ENCODE measurements at places on chromosomes 5 and 9. TPM values are rescaled to one million over a fixed set of nuclear protein-coding genes. Genes with fewer than 3 reads are reported as not detected.
A peak's percentile ranks its signal among the peaks of the same experiment; 100 is the strongest.

- H3K4me1 ChIP-seq: no peaks in the 10 kb centered on the region
- H3K27ac ChIP-seq: no peak overlapping the region
- no peaks in the 10 kb centered on the region for H3K27me3 ChIP-seq
- no peak overlapping the region for H3K4me3 ChIP-seq
- H3K36me3 ChIP-seq: no peaks in the 10 kb centered on the region
Measured at GRCh38 chr9:90906316-90907055, 104.9 kb downstream of the SYK start.

- H3K36me3 ChIP-seq: no peaks in the 10 kb centered on the region
- H3K4me1 ChIP-seq: no peaks in the 10 kb centered on the region
- H3K27me3 ChIP-seq: no peaks in the 10 kb centered on the region
- H3K27ac ChIP-seq: no peak overlapping the region
- H3K4me3 ChIP-seq: no peak overlapping the region
- DNase-seq: peak; percentile 19
Measured at GRCh38 chr9:37542895-37543294, 33.3 kb downstream of the FBXO10 start.

DNA sequence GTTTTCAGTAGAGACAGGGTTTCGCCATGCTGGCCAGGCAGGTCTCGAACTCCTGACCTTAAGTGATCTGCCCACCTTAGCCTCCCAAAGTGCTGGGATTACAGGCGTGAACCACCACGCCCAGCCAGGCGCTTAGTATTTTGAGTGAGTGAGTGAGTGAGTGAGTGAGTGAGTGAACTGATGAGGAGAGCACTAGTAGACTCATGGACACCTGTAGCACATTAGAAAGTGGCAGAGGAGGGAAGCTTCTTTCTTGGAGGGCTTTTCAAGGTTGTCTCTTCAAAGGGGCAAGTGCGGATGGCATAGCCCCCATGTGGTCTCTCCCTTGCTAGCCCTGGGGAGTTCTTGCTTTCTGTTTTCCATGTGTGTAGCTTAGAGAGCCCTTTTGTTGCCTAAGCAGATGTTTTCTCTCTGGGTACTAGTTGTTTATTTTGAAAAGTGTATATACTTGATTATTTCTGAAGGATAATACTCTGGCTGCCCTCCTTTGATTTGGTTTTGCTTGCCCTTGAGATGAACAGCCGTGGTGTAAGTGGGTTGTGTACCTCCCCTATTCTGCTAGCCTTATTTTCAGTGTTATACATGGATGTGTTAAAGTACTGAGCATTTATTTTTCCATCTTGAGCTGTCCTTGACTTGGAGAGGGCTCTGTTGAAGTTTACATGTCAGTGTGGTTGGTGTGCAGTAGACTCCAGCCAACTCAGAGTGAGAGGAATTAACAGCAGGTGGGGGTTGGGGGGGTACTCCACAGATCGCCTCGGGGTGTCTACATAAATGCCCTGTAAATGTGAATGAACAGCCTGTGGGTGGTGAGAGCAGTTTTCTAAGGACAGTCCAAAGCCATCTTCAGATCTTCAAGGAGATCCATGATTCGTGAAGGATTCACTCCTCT, 35.5 kb downstream of the PRRC2B start:
- H3K36me3 ChIP-seq: peaks cover 26% of the 10 kb centered on the region
- DNase-seq: no peak
- peaks cover 23% of the 10 kb centered on the region for H3K4me1 ChIP-seq

DNA sequence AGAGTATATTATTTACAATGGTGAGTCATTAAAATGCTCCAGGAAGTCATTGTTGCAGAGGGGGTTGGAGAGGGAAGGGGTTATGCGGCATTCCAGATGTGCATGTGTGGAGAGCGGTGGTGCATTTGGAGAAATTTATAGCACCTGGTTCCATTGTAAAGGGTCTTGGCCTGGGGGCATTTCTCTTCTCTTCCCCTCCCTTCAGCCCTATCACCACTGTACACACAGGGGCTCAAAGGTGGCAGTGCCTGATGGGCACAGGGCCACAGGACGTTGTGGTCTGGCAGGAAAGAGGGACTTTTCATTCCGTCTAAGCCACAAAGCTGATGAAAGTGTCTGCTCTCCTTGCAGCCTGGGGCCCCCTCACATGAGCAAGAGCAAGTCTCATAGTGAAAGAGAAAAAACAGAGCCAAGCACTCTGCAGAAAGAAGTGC, 442.4 kb upstream of the ZNF462 start:
- H3K27ac ChIP-seq: no peak overlapping the region
- no peaks in the 10 kb centered on the region for H3K4me1 ChIP-seq
- no peak overlapping the region for H3K4me3 ChIP-seq
- no peak for DNase-seq
- H3K36me3 ChIP-seq: no peaks in the 10 kb centered on the region

DNA sequence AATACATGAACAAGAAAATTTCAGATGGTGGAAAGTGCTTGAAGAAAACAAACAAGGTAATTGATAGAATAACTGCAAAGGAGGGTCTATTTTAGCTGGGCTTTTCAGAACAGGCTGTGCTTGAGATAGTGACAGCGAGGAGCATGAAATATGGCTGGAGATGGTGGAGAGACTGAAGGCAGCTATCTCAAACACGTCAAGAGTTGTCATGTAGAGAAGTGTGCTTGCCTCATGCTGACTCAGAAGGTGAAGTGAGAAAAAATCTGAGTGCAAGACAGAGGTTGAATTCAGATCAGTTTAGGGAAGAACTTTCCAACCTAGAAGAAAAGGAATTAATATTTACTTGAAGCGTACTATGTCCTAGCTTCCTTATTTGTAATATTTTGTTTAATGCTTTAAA, 115.5 kb upstream of the RANBP3L start:
- DNase-seq: no peak
- H3K4me1 ChIP-seq: no peaks in the 10 kb centered on the region
- no peak overlapping the region for H3K4me3 ChIP-seq
- no peaks in the 10 kb centered on the region for H3K27me3 ChIP-seq

DNA sequence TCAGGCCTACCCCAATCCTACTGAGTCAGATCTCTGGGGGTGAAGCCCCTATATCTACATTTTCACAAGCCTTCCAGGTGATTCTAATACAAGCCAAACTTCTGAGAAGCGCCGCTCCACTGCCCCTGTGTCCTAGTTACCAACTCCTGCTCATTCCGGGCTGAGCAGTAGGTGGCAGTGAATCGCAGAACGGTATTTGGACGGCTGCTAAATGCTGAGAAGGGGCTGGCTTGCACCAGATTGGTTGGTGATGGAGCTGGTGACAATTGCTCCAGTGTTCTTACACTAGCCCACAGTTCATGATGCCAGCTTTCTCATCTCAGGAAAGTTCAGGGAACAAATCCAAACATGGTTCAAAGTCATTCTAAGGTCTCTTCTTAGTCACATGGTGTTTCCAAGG, 31.1 kb upstream of the FGF1 start:
- peaks cover 9% of the 10 kb centered on the region for H3K4me1 ChIP-seq

GRCh38 chr9:89619424-89620138, 14.8 kb downstream of the GADD45G start:
- no peak overlapping the region for H3K4me3 ChIP-seq
- no peak overlapping the region for H3K27ac ChIP-seq
- no peak for DNase-seq

DNA sequence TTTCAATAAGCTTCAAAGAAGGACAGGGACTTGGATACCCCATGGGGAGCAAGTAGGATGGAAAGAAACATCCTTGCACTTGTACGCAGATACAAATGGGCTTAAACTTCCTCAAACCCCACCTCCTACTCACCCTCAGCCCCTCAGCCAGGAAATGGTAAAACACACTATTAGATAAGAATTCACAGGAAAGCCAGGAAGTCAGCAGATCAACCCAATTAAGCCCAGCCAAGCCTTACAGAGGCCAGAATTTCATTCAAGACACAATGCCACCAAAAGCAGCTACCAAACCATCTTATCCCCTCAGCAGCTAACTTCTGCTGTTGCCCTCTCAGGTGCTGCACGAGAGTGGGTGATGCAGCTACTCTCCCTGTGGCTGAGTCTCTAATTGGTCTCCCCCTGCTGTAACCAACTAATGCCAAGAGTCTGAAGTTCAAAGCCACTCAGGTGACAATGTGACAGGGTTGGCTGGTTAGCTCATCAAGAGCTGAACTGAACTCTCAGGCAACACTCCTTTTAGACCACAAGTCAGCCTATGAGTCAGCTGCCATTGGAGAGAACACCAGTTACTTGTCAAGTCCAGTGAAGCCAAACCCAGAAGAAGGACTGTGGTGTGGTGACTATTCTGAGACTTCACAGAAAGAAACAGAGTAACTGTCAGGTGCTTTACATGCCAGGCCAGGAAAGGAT, 201.9 kb downstream of the ZNF608 start:
- no peak overlapping the region for H3K27ac ChIP-seq
- H3K36me3 ChIP-seq: no peaks in the 10 kb centered on the region
- DNase-seq: no peak
- H3K4me1 ChIP-seq: no peaks in the 10 kb centered on the region
- H3K4me3 ChIP-seq: no peak overlapping the region
- H3K27me3 ChIP-seq: no peaks in the 10 kb centered on the region

GRCh38 chr5:142492781-142493281, 168.0 kb upstream of the SPRY4 start:
- H3K4me1 ChIP-seq: peaks cover 10% of the 10 kb centered on the region
- H3K27me3 ChIP-seq: no peaks in the 10 kb centered on the region
- H3K36me3 ChIP-seq: no peaks in the 10 kb centered on the region
- H3K4me3 ChIP-seq: no peak overlapping the region
- DNase-seq: no peak

DNA sequence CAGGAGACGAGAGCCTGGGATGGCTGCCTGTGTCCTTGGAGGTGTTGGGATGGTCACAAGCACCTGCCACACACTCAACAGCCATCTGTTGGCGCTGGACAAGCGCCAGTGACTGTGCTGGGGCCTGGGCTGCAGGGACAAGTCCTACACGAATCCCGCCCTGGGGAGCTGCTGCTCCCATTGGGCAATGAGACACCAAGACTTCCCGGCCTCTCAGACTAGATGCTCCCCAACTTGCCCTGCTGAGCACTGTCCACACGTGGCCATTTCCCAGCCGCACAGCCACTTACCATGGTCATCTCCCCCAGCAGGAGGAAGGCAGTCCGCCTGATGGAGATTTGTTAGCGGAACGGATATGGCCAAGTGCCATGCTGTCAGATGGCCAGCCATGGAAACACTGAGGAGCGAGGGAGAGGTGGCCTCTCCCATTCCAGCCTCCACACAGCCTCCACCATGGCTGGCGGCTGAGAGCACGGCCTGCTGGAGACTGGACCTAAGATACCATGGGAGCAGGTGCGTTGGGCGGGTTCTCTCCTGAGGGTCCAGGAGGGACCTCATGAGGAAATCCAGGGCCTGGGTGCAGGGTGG, 43.9 kb downstream of the PRRT1B start:
- no peak overlapping the region for H3K4me3 ChIP-seq
- H3K36me3 ChIP-seq: peaks cover 65% of the 10 kb centered on the region
- no peaks in the 10 kb centered on the region for H3K27me3 ChIP-seq

GRCh38 chr9:78248635-78249034, 12.8 kb downstream of the CEP78 start:
- H3K27ac ChIP-seq: no peak overlapping the region
- no peak overlapping the region for H3K4me3 ChIP-seq
- DNase-seq: no peak
- H3K36me3 ChIP-seq: no peaks in the 10 kb centered on the region
- H3K27me3 ChIP-seq: no peaks in the 10 kb centered on the region

DNA sequence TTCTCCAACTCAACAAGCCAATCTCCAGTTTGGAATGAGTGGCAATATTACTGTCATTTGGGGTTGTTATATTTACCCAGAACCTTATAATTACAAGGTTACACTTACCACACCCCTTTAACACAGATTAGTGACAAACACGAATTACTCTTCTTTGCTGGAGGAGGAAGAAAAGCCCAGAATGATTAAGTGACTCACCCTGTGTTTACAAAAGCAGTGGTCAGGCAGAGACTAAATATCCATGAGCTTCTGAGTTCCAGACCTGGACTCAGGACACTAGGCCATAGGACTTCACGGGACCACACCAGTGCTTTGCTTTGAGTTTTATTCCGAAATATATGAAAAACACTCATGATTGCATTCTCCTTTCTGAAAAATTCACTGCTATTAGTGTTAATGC, 370.8 kb downstream of the TLE1 start:
- H3K27ac ChIP-seq: no peak overlapping the region
- no peaks in the 10 kb centered on the region for H3K4me1 ChIP-seq
- H3K27me3 ChIP-seq: no peaks in the 10 kb centered on the region
- no peak overlapping the region for H3K4me3 ChIP-seq

DNA sequence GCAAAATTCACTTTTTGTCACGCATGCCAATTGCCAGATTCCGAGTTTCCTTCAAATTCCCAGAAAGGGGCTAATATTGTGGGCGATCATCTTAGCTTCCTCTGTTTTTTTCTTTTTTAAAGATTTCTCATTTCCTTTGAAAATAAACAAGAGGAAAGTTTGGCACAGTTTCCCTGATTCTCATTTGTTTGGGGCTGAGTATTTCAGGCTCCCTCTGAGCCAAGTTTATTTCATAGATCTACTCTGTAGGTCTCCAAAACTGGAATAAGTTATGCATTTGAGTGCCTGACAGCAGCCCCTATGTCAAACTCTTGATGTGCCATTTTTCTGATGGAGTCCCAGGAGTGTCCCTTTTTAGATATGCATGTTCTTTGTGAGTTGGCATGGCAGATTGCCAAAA, 1297.2 kb upstream of the WWC1 start:
- H3K4me1 ChIP-seq: no peaks in the 10 kb centered on the region
- H3K4me3 ChIP-seq: no peak overlapping the region
- no peak for DNase-seq
- H3K27ac ChIP-seq: no peak overlapping the region
- H3K27me3 ChIP-seq: no peaks in the 10 kb centered on the region

DNA sequence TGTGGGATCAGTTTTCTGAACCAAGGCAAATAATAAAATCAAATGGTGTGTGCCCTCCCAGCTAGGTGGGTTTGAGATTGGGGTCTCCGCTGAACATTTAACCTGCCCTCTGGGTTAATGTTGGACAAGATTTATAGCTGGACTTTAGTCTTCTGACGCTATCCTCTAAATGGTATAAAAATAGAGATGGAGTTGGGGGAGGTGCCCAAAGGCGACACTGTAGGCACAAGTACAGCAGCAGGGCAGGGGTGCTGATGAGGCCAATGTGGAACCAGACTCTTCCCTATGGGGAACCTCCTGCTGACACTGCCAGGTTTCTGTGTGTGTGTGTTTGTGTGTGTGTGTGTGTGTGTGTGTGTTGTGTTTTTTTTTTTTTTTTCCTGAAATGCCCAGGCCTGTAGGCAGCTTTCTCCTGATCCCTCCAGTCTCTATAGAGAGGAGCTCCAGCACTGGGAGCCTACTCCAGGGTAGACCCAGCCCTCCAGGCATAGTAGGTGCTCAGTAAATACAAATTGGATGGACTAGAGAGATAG, 37.9 kb downstream of the PCDH1 start:
- peaks cover 51% of the 10 kb centered on the region for H3K4me1 ChIP-seq
- no peak for DNase-seq
- no peaks in the 10 kb centered on the region for H3K36me3 ChIP-seq
- H3K27ac ChIP-seq: no peak overlapping the region
- no peak overlapping the region for H3K4me3 ChIP-seq
- H3K27me3 ChIP-seq: peaks cover 3% of the 10 kb centered on the region

GRCh38 chr9:35526087-35526801, 36.3 kb downstream of the RUSC2 start:
- H3K36me3 ChIP-seq: no peaks in the 10 kb centered on the region
- no peak for DNase-seq
- no peaks in the 10 kb centered on the region for H3K27me3 ChIP-seq
- H3K27ac ChIP-seq: peak overlapping the region; percentile 14
- H3K4me1 ChIP-seq: peaks cover 29% of the 10 kb centered on the region

PRRC1 gene
- total RNA-seq: 50.8 TPM

GLRA1 gene
- total RNA-seq: not detected

PTPN3 gene
- total RNA-seq: 17.1 TPM

Data from upper lobe of right lung (tissue), 1 donor.